Left ventricle myocardium inferior (tissue), 1 donor: ENCODE measurements at places on chromosomes 11 and 22. TPM values are rescaled to one million over a fixed set of nuclear protein-coding genes. Genes with fewer than 3 reads are reported as not detected.

ZFPL1 gene
- total RNA-seq = 23.1 TPM

DNA sequence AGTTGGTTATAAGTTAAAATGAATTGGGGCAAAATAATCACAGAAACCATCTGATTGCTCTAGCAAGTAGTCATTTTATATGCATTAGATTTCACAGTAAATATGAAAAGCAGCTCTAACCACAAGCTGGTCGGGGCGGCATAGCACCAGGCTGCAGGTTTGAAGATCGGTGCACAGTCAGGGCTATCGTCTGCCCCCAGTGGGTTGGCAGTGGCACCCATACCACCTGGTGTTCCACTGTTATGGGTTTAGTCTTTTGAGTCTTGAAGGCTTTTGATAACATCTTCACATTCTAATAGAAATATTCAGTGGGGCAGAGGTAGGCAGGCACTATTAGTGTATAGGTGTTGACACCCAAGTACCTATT is 62.1 kb downstream of the GRK3 start:
- DNase-seq = no peak

- DNase-seq = no peak
These were observed 970 bp downstream of the ASRGL1 start for GRCh38 chr11:62338218-62338617.

JAML gene
- 2.9 TPM for total RNA-seq

LRRC56 gene
- 0.25 TPM for total RNA-seq

GRCh38 chr11:119752946-119753345 is 23.9 kb upstream of the NECTIN1 start:
- no peak for DNase-seq

- no peak for DNase-seq
These were observed 424.6 kb downstream of the BUD13 start for GRCh38 chr11:116348226-116348625.

OTOG gene
- total RNA-seq = not detected

MS4A6A gene
- 42.1 TPM for total RNA-seq

DNA sequence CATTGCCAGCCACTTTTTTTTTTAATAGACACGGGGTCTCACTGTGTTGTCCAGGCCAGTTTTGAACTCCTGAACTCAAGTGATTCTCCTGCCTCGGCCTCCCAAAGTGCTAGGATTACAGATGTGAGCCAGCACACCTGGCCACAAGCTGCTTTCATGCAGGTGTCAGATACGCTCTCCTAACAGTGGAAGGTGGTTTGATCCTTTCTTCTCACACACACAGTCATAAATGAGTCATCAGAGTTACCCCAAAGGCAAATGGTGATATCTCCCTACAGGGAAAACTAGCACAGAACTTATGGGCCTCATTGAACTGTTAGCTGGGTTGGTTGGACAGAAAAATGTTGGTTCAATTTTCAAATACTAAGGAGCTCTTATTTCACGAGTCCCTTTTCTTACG is 38.2 kb upstream of the UBASH3B start:
- DNase-seq = no peak

FOSL1 gene
- total RNA-seq = 0.47 TPM

DNA sequence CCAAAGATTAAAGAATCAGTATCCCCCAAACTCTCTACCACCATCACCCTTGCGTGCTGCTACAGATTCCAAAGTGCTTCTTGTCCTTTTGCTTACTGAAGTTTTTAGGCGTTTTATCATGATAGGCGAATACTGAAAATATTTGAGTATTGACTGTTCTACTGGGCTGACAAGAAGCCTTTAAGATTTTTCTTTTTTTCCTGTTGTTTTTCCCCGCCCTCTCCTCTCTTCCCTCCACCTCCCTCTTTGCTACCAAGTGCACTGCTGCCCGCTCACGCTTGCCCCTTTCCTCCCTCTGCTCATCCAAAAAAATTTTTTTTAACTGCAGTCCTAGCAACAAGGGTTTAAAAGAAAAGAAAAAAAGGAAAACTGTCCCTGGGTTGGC is 679 bp downstream of the SPCS2 start:
- no peak for DNase-seq

DNA sequence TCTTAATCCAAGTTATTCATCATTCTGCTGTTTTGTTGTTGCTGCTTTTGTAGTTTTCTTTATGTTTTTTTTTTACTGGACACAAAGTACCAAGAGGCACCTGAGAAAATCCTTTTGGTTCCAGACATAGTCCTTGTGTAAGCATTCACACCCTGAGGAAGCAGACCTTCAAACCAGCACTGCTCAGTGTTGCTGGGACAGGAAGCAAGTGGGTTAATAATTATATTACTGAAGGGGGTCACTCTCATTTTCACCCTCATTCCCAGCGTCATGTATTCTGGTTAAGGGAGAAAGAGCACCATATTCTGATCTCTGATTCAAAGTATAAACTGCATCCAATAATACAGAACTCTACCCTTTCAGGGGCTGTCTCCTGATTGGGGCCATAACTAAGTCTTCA is 5.9 kb upstream of the ALKBH3 start:
- DNase-seq = no peak

GRCh38 chr11:63769042-63769713 is 603 bp upstream of the ZFTA start:
- DNase-seq = peak; percentile 51

- DNase-seq = no peak
These were observed 4.3 kb upstream of the CRTAM start for GRCh38 chr11:122833846-122834464.

GRCh38 chr11:103322821-103323220 is 213.6 kb downstream of the DYNC2H1 start:
- no peak for DNase-seq

DNA sequence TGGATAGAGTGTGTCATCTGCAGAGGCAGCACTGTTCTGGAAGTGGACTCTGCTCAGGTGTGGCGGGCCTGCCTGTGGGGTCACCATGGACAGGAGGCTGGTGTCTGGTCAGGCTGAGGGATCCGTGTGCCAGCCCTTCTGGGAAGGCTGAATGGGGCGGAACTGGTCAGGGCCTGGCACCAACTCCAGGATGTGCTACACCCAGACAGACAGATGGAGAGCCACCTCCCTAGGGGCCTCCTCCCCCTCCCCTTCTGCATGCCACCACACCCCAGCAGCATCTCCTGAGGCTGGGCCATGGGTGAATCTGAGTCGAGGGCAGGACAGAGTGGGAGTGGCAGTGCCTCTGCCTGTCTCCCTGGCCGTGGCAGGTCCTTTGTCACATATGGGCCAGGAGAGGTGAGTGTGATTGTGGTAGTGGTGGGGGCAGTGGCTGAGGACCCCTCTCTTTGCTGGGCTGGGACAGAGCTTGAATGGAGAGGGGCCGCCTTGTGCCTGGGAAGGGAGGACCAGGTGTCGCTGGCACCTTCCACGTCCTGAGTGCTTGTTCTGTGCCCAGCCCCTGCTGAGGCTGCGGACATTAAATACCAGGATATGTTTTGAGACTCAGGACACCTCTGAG is 29.1 kb downstream of the ST3GAL4 start:
- DNase-seq = peak; percentile 9

DNA sequence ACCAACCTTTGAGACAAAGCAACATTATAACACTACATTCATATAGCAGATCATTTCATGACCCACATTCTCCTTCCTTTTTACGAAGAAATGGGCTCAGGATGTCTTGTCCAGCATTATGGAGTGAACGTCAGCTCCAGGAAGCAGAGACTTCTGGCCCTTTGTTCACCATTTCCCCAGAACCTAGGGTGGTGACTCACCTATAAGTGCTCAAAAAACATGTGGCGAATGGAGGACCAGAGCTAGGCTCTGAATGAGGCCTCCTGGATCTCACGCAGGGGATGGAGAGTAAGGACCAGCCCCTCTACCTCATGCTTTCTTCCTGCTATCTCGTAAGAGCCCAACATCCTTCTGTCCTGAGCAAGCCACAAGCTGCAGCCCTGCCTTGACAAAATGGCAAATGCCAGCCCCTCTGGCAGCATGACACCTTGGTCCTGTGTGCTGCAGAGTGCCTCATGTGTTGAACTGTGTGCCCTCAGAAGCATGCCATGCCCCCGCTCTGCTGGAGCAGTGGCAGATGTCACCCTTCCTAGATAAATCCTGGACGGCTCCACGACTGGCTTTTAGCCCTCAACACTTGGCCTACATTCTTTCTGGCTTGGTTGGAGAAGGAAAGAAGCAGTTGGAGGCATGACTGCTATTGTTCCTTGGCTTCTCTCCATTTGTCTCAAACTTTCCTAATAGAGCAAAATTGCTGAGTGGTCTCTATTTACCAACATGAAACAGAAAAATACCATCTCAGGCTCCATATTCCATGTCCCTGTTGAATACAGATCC is 6.5 kb upstream of the ST3GAL4 start:
- DNase-seq = peak; percentile 66

GRCh38 chr11:1295591-1295990 is 13.8 kb downstream of the TOLLIP start:
- DNase-seq = no peak

DNA sequence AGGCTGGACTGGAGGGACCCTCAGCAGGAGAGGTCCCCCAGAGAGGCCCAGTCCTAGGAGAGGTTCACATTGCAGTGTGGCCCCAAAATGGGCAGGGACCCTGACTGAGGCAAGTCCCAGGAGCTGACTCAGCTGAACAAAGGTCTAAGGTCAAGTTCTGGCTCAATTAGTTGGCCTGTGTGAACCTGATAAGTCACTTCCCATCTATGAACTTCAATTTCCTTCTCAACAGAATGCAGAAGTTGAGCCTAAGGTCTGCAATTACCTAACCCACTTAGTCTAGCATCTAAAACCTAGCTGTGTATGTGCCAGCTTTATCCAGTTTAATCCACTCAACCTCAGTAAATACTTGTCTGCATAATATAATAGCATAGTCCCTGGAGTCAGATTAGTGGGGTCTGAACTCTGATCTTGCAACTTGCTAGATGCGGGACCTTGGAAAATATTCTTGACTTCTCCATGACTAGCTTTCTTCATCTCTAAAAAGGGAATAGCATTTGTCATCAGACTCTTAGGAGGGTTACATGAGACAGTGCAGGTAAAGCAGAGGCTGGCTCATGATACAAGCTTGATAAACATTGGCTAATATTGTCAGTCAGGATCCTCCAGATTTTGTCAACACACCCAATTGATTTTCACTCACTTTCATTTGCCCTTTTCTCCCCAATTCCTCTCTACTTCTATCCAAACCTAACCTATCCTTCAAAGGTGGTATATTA is 465.5 kb downstream of the INSC start:
- no peak for DNase-seq

DNA sequence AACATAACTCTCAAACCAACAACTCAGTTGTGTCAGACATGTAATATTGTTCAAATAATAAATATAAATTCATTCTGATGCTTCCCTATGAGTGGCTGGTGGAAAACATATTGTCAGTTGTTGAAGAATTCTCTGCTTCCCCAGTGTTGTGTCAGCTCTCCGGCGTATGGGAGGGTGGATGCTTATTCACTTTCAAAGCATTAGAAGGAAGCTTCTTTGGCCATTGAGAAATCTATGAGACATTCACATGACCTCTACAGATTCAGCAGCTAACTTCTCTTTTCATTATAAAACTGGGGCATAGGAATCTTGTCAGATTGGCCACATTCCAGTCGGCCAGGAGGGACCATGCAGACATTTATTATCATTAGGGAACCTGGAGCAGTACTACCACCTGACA is 2.9 kb downstream of the OR51V1 start:
- no peak for DNase-seq

DNA sequence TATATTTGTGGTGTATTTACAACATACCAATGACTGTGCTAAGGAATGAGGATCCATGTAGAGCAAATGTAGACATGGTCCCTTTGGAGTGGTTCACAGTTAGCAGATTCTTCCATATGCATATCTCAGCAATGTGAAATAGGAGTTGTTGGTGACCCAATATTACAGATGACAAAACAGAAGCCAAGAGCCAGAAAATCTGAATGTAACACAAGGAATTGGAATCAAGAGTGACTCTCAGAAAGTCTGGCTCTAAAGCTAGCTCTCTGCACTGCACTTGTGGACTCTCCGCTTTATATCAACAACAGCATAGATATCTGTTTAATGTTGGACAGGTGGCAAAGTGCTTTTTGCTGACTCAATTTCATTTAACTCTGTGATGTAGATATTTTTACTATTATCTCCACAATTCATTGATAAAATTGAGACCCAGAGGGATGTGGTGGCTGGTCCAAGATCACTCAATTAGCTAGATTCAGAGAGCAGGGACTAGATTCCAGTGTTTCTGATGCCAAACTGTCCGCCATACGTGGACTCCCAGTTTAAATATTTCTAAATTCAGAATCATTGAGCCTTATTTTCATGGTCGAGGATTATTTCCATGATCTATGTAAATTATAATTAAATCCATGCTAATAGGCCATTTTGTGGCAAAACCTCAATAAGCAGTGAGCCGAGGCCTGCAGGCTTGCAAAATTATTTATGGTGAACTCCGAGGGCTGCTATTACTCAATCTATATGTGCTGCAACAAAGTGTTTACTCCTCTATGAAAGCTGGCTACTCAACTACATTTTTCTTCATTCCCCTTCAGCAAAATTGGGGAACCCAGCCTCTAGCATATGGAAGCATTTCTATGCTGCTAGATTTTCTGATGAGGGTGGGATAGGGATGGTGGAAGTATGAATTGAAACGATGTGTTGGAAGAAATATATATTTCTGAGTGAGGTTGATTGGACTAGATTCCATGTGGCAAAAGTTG is 21.1 kb upstream of the TENM4 start:
- no peak for DNase-seq

NEFH gene
- 0.16 TPM for total RNA-seq

DNA sequence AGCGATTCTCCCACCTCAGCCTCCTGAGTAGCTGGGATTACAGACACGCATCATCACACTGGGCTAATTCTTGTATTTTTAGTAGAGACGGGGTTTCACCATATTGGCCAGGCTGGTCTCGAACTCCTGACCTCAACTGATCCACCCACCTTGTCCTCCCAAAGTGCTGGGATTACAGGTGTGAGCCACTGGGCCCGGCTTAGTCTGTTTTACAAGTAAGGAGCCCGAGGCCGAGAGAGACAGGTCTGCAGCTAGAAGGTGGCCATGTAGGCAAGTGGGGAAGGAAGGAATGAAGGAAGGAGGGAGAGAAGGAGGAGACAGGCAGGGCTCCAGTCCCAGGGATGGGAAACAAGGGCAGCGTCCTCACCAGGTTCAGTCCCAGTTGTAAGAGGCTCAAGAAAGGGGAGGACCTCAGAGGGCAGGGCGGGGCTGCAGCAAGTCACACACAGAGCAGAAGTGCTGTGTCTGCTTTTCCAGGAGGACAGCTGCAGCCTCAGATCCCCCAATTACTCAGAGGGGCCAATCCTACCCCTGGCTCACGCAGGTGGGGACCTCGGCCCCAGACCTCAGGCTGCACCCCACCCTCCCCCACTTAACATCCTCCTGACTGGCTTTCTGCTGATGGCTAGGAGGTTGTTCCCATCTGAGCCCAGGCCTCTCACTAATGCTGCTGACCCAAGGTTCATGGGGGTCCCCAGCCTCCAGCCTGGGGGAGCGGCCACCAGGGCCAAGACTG is 53.8 kb upstream of the PRR5 start:
- no peak for DNase-seq
